ENCODE measurements at places on chromosomes 3 and 15.

- DNase-seq = no peak
These were observed 123.8 kb downstream of the B3GALNT1 start for GRCh38 chr3:160981217-160981938.

DNA sequence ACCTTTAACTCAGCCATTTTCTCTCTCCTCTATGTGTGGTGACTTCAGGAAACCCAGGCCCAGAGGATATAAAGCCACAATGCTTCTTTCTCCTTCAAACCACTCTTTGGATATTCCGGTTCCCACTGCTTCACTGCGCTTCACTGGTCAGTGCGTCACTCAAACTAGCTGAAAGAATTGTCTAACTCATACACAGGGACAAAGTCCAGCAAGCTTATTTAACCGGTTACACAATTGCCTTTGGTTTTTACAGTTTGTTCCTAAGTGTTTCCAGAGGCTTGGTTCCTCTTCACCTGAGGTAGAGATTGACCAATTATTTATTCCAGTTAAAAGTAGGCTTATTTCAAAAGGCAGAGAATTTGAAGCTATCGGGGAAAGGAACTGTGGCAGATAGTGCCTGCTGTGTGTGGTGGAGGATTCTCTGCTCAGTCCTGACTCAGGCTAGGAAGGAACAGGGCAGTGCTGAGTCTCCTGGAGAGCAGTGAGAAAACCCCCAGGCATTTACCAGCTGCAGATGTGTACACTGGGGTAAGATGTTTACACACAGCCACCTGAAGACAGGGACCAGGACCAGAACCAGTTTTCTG lies at the start of gene HGD:
HGD (minus strand) TSS at position 145 of the 587 bp plus-strand sequence; CDS start at position 17, 128 bp downstream.
- no peak for DNase-seq

GRCh38 chr3:191301017-191301416 lies 28.2 kb upstream of the CCDC50 start:
- DNase-seq = no peak

GRCh38 chr3:51549311-51549710 lies 10.8 kb downstream of the RAD54L2 start:
- no peak for DNase-seq

DNA sequence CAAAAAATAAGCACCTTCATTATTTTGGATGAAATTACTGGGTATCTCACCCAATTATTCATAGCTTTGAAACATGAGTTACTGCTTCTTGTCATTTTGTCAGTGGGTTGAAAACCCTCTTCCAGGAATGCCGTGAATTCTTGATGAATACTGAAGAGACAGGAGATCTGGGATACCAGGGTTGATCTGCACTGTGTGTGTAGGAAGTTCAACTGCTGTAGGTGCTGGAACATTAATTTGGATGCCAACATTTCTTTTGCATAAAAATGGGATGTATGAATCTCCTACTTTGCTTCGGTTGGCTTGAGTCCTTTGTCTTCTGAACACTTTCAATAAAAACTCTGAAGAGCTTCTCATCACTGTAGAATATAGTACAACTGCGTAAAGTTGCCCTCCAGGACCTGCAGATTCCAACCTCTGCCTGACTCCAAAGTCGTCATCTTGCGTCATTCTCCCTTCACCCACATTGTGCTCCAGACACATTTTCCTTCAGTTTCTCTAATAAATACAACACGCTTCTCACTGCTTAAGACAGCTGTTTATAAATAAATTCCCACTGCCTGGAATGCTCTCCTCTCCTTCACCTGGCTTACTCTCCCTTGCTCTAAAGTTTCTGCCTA lies 312.7 kb upstream of the TGFBR2 start:
- DNase-seq = no peak

DNA sequence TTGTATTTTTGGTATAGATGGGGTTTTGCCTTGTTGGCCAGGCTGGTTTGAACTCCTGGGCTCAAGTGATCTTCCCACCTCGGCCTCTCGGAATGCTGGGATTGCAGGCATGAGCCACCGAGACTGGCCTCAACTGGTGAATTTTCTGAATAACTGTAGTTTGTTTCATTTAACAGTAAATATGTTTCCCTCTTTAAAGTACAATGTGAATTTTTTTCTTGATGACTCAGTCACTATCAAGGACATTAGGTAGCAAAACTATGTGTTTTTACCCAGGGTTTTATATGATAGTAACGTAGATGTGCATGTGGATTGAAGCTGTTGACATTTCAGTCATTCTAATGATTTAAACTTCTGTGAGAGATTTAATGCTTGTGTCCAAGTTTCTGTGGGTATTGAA lies 40.2 kb upstream of the MAPKBP1 start:
- DNase-seq = no peak

DNA sequence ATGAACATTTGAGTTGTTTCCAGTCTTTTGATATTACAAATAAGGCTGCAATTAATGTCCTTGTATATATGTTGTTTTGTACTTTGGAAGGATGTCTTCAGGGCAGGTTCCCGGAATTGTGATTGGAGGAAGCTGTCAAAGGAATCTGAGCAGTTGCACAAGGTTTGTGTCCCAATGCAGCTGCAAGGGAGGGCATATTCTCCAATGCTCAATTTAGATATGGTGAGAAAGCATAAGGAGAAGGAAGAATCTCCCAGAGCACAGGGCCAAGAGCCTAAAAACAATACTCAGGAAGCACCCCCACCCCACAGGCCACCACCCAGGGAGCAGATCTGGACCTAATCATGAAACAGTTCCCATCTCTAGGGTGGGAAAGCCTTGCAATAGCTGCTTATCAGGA lies 228.0 kb upstream of the LRRFIP2 start:
- no peak for DNase-seq

DNA sequence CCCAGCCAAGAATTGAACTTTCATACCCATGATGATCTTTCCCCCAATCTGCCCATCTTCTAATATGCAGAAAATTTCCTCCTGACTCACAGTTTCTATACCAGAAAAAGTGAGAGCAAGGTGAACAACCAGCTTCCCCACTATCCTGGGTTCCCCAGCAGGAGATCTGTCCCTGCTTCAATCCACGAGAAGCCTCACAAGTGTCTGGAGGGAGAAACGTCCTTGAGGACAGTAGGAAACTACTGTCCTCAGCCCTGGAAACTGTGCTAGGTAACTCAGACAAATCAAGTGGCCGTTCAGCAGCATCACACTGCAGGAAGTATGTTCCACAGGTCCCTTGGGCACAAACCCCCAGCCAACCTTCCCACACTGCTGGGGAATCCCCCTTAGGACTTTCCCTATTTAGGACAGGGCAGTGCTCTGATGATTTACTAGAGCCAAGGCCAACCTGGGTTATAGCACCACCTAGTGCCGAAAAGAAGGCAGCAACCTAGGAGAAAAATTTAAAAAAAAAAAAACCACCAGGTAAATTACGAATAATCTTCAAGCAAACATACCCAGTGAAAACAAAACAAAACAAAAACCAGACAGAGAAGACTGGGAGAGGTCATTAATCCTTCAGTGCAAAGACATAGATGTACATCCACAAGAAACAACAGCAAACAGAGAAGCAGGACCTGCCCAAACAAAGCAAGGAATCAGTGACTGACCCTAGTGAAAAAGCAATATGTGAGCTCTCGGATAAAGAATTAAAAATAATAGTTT lies 36.0 kb downstream of the MORC1 start:
- no peak for DNase-seq

GRCh38 chr3:3080309-3080708 lies 29.9 kb downstream of the IL5RA start:
- no peak for DNase-seq

DNA sequence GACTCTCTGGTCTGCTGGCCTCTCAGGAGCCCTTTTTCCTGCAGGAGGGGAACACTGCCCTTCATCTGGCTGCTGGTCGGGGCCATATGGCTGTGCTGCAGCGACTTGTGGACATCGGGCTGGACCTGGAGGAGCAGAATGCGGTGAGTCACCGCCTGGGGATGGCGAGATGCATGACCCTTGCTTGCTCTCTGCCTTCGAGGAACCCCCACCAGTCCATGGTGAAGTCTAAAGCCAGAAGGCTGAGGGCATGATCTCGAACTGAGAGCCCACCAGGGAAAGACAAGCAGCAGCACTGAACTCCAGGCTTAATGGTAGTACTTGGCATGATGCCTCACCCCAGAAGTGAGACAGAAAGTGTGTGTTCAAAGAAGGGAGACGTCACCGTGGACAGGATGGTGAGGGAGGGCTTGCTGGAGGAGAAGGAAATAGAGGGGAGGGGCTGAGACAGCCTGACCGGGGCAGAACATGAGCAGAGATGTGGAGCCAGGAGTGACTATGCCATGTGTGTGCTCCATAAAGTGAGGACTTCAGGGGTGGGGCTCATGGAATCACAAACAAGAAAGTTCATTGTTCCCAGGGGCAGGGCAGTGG lies 19.2 kb downstream of the ANKDD1A start:
- no peak for DNase-seq

Measured in stimulated activated CD8-positive, alpha-beta memory T cell treated with anti-CD3 and anti-CD28 coated beads, Interleukin-4, amount 100 ng/mL, for 24 hours (primary cell).